NCI-H2227 treated with DMSO at 0.1 percent for 48 hours (cell line): ENCODE measurements at places on chromosomes 6 and 20.

DNA sequence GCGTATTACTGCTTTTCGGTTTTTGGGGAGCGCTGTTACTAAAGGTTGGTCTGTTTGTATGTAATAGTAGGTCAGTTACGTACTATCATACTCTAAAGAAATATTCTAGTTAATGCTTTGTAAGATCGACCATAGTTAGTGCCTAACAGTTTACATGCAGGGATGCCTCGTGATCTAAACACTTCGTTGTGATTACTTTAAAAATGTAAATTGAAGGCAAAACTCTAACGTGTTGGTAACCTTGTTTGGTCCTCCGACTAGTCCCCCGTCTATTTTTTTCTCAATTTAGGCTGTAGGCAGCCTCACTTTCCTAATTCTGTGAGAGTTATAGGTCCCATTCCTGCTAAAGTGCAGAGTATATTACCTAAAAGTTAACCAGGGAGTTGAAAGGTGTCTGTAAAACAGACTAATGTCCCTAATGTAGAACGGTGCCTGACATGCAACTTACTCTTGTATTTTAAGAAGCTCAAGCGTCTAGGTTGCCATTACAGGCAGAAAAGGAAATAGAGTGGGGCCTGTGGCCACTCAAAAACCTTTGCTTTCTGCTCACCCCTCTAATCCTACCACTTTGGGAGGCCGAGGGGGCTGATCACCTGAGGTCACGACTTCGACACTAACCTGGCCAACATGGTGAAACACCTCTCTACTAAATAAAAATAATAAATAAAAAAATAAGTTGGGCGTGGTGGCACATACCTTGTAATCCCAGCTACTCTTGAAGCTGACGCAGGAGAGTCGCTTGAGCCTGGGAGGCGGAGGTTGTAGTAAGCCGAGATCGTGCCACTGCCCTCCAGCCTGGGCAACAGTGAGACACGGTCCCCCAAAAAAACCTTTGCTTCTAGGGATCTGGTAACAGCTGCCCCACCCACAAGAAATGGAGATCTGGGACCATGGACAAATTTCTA, 37.8 kb downstream of the HFE start:
- no peak for DNase-seq

DNA sequence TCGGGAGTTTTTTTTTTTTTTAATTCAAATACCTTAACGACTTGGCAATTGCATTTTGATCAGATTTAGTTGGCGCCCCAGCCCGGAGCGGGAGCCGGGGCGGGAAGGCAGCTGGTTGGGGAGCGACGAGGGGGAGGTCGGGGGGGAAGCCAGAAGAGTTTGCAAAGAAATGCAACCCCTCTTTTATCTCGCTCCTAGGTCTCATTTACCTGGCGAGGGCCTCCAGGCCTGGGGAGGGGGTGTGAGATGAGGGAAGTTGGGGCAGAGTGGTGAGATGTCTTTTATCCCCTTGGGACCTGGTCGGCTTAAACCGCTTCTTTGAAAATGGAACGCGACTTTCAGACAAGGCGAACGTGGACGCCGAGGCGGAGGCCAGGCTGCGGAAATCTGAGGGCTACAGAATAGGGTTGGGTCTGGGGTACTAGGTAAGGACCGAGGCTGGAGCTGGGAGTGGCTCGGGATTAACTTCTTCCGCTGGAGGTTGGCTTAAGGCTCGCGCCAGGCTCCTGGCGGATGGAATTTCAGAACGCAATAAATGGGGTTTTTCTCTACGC, 40.3 kb downstream of the NCR2 start:
- DNase-seq = no peak

- no peak for DNase-seq
Measured at GRCh38 chr6:15351631-15352030, 105.8 kb downstream of the JARID2 start.

DNA sequence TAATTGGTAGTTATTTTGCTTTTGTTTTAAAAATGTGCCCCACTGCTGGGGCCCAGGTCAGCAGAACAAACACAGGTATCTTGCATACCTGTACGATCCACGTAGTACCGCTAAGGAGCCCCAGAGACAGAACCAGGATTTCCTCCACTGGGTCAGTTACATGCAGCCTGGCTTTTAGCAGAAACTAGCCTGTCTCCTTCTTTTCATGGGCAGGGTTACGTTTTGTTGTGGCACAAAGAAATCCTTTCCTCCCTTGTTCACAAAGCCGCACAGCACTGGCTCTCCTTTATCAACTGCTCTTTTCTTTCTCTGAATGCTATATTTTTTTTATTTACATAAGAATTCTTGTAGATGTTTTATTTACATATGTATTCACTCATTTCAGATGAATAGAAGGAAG, 190.3 kb upstream of the POU3F2 start:
- no peak for DNase-seq

- no peak for DNase-seq
Measured at GRCh38 chr20:49563015-49563980, 4.6 kb downstream of the PTGIS start.

DNA sequence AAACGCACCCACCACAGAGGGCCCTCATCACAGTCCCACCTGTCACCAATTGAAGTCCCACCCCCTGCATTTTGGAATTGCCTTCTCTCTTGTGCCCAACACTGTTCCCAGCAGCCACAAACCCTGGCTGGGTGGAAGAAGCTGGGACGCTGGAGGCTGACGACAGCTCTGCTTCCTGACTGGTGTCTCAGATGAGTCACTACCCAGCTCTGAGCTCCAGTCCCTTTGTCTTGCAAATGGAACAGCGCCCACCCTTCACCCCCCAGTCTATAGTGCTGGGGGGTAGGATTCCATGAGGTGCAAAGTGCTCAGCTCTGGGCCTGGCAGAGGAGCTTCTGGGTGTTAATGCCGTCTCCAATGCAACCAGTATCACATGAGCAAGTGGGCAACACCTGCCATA, 85.3 kb downstream of the DLGAP4 start:
- DNase-seq = no peak

GRCh38 chr6:142683714-142684141, 261.2 kb downstream of the HIVEP2 start:
- no peak for DNase-seq

GRCh38 chr6:122553697-122554096, 56.5 kb upstream of the PKIB start:
- DNase-seq = no peak

- DNase-seq = no peak
Measured at GRCh38 chr20:44219791-44220190, 9.2 kb upstream of the OSER1 start.

GRCh38 chr6:159790149-159790955, at the start of gene MRPL18:
Gene MRPL18 (plus strand): TSS chr6:159790467. CDS start chr6:159790588, 121 bp downstream.
- peak; percentile 87 for DNase-seq
